AG20443 (cell line): ENCODE measurements at places on chromosomes 3 and 15.

DNA sequence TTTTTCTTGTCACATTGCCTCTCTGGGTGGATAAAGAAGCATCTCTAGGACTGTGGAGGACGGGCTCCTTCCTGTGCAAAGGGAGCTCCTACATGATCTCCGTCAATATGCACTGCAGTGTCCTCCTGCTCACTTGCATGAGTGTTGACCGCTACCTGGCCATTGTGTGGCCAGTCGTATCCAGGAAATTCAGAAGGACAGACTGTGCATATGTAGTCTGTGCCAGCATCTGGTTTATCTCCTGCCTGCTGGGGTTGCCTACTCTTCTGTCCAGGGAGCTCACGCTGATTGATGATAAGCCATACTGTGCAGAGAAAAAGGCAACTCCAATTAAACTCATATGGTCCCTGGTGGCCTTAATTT, 478 bp downstream of the GPR15 start:
- no peak for DNase-seq

- peak; percentile 70 for DNase-seq
Observed at GRCh38 chr15:32706704-32707103, 11.1 kb upstream of the GREM1 start.

- DNase-seq: no peak
Observed at GRCh38 chr15:92671406-92671805, 15.8 kb upstream of the FAM174B start.

DNA sequence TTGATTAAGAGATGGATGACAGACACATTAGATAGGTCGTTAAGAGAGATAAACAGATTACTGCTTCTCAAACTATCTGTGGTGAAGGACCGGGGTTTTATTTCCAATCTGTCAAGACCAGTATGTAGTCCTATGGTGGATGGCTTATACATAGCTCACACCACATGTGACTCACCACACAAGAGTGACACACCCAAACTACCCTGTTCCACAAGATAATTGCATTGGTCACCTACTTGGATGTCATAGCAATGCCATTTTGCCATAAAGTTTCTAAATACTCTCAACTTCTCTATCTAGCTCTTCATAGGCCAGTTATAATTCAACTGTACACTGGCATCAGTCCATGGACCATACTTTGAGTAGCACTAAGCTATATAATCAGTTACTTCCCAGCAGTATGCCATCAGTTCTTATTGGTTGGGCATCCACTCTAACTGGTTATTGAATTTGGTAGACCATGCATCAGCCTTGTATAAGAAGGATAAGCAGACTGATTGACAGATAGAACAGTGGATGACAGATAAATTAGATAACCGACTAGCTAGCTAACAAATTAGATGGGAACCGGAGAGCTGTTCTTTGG, 11.6 kb downstream of the WWTR1 start:
- peak; percentile 57 for DNase-seq

DNA sequence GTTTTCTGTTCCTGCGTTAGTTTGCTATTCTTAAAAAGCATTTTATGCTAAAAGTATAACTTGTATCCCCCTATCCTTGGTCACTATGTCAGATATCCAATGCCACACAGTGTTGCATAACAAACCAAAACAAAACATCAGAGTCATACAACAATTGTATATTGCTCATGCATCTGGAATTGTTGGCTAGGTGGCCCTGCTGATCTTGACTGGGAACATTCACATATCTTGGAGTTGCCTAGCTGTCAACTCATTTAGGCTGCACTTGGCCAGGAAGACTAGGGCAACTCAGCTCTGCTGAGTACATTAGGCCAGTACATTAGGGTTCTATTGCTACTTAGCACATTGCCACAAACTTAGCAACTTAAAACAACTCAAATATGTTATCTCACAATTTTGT, 706.5 kb upstream of the UBE2E2 start:
- DNase-seq: no peak

DNA sequence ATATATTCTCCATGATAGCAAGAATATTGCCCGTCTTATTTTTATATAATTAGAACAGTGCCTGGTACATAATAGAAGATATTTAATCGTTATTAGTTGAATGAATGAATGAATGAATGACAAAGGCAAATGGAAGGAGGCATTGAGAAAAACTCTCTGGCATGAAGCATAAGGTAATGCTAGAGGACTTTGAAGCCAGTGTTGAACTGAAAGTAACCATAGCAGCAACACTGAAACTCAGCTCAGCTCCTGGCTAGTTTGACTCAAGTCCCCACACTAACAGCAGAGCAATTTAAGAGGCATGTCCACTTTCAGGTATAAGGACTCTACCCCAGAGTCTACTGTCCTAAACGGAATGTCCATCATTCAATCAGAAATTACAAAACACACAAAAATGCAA, 227.0 kb downstream of the CPNE4 start:
- DNase-seq: no peak

DNA sequence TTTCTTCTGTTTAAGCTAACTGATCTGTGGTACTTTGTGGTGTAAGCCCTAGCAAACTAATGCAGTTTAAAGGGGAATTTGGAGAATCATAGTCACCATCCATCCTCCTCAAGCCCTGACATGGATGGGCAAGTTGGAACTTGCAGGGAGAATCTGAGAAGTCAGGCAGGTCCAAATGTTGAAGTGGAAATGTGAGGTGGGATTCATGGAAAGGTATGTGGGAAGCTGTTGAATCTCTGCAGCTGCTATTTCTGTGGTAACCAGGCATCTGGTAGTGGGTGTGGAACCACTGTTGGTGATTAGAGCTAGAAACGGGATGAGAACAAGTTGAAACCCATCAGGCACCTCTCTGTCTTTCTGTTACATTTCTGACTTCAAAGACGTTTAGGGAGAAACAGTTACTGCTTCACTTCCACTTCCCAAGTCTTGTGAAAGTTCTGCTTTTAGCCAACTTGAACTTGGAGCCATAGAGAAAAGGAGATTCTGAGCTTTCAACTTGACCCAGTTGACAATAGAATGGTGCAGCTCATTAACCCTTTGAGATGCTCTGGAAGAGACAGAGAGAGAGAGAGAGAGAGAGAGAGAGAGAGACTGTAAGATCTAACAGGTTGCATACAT, 38.1 kb upstream of the NMNAT3 start:
- DNase-seq: no peak

DNA sequence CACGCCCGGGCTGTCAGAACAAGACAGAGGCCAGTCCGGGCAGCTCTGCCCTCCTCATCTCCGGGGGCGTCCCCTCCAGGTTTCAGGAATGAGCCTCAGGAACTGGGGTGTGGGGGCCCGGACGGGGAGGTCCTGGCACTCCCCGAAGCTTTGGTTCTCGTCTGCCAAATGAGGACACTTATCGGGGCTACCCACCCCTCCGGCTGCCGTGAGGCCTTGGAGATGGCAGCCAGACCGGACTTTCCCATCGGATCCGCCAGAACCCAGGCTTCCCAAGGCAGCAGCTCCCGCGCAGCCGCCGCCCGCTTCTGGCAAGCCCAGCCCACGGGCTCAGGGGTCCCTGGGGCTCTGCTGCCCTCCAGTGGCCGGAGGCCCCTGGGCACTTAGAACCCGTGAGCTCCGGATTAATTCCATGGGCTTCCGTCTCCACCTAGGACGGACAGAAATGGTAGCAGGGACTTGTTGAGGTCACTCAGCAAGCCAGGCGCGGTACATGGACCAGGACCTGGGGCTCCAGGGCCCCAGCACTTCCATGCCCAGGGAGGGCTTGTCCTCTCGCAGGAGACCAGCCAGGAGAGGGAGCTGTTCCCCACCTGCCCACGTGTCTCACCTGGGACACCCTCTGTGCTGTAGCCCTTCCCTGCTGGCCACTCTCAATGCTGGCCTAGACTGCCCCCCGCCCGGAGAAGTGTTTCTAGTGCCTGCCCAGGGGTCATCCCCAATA, 89.4 kb downstream of the LINGO1 start:
- DNase-seq: peak; percentile 96

DNA sequence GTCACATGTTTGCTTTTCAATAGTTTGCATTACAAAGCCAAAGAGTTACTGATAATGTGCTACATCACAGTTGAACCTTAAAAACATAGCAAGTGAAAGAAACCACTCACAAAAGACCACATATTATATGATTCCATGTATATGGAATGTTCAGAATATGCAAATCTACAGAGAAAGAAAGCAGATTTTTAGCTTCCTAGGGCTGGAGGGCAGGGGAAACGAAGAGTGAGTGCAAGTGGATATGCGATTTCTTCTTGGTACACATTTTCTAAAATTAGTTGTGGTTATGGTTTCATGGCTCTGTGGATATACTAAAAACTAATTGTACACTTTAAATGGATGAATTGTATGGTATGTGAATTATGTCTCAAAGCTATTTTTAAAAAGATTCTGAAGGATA, 4.0 kb upstream of the GBE1 start:
- no peak for DNase-seq

DNA sequence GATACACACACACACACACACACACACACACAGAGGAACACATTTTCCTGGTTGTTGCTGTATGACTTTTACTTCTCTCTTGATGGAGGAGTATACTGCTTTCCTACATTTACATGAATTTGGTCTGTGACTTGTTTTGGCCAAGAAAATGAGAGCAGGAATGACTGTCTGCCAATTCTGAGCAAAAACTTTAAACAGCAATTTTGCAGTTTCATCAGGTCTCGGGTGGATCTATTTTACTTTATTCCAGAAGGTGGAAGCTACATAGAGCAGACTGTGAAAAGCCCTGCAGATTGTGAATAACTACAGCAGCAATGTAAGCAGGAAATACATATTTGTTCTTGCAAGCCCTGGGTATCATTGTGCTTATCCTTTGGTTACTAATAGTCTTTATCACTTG, 1350.0 kb upstream of the EPHA6 start:
- no peak for DNase-seq

- DNase-seq: no peak
Observed at GRCh38 chr3:131470377-131470776, 32.4 kb downstream of the MRPL3 start.

DNA sequence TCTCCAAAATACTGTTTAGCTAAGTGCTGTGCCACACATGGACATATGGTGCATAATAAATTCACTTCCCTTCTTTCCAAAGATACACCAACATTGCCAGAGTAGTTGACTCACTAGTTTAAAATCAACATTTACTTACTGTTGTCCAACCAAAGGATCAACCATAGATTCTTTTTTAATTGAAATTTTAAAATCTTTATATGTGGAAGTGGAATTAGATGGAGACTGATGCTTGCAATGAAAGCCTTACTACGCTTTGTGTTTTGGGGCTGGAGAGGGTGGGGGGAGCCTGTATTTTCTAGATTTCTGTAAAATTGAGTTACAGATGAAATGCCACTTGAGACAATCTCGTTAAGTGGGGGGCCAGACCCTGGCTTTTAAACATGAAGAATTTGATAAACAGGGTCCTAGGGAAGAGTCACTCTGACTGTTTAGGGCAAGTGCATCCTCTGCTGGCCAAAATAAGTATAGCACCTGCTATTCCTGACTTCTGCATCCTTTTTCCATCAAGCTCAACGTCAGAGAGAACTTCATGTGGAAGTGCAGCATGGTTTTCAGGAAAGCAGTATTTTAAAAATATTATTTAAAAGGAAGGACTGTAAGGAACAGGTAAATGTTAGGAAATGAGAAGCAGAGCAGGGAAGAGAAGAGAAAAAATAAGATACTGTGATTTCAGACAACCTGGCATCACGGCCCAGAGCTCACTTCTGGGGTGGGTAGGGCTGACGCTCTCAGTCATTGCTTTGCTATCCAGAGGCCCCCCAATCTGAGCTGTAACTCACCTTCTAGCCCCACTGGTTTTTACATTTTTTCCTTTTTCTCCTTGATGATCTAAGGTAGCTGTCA, 76.7 kb downstream of the BOC start:
- peak; percentile 65 for DNase-seq

GRCh38 chr3:116141724-116142123, 303.6 kb downstream of the LSAMP start:
- no peak for DNase-seq

DNA sequence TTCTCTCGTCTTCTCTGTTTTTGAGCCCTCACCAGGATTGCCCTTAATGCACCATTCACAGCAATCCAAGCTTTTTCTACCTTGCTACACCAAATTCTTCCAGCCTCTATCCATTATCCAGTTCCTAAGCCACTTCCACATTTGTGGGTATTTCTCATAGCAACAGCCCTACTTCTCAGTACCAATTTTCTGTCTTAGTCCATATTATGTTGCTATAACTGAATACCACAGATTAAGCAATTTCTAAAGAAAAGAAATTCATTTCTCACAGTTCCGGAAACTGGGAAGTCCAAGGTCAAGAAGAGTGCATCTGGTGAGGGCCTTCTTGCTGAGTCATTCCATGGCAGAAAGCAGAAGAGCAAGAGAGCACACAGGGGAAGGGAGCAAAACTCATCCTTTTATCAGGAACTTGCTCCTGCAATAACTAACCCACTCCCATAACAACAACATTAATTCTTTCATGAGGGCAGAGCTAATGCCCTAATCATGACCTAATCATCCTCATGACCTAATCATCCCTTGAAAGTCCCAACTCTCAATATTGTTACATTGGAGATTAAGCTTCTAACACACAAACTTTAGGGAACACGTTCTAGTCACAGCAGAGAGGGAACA, 9.7 kb upstream of the EIF1B start:
- DNase-seq: peak; percentile 40

DNA sequence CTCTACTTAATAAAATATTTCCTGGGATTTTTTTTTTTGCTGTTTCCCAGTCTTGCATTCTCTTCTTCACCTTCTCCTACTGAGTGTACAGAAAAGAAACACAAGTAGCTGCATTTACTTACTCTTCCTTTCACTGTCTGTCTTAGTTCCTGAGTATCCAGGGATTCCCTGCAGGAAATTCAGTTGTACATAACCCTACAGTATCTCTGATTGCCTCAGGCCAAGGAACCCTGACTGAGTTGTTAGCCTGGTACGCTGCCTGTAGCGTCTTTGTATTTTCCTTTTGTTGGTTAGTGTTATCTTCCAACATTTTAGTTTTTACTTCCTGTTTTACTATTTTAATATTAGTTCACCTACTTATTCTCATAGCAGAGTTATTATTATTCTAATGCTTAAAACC, 142.5 kb upstream of the ROBO1 start:
- no peak for DNase-seq

GRCh38 chr15:25910832-25911231, 47.7 kb upstream of the ATP10A start:
- no peak for DNase-seq

DNA sequence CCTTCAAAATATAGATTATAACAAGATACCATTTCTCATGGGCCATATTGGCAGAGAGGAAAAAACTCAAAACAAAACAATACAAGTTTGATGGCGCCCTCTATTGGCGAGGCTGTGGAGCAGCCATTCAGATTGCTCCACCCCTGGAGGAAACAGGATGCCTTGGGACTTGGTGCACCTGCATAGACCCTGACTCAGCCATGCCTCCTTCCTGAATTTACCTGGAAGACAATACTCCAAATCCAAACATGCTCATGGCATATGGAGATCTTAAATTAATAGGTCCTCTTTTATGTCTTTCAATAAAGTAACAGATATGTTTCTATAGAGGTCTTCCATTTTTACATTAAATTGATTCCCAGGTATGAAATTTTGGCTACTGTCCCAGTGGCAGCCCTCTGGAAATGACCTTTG, 90.0 kb downstream of the APBA2 start:
- DNase-seq: no peak

DNA sequence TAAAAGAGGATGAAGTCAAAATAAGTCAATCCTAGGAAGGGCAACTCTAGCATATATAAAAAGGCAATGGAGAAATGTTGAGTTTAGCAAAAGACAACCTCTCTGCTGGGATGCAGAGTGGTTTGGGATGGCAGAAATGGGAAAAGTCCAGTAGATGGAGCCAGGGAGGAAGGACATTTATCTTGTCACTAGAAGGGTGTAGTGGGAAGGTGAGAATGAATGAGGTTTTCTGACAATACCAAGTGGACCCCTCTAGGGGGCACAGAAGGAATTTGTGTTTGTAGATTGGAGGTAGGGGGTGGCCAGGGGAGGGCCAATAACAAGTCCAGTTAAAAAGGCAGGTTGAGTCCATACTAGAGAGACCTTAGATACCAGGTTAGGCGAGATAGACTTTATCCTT, 80.0 kb downstream of the THSD4 start:
- no peak for DNase-seq
